ENCODE measurements at places on chromosomes 6 and 20.

- no peak for DNase-seq
Observed at GRCh38 chr20:11436113-11436905, 481.4 kb upstream of the BTBD3 start.

DNA sequence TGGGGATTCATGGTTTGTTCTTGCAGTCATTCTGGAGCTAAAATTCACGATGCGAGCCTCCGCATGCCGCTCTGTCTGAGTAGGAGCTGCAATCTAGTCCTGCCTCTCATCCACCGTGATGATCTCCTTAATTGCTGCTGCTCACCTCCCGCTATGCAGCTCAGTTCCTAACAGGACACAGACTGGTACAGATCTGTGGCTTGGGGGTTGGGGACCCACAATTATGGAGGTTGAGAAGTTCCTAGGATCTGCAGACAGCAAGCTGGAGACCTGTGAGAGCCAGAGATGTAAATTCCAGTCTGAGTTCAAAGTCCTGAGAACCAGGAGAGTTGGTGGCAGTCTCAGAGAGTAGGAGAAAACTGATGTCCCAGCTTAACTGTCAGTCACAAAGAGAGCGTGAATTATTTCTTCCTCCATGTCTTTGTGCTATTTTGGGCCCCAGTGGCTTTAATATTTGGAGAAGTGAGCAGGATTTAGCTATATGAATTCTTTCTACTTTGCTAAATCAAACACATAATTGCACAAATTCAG lies 378.7 kb upstream of the MAN1A1 start:
- no peak for DNase-seq

DNA sequence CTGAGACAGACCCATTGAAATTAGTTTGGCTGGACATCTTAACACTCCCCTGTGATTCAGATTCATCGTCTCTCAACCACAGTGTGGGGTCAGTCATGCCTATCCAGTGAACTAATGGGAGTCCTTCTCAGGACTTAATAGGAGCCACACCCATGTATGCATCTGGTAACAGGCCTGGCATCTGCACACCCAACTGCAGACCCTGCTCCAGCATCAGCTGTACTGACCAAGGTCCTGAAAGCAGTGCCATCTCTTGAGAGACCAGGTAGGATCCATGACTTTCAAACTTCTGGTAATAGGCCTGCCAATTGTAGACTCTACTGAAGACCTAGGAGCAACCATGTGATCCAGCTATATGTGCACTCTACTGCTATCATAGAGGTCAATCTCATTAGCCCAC lies 363.6 kb upstream of the POU3F2 start:
- no peak for DNase-seq

DNA sequence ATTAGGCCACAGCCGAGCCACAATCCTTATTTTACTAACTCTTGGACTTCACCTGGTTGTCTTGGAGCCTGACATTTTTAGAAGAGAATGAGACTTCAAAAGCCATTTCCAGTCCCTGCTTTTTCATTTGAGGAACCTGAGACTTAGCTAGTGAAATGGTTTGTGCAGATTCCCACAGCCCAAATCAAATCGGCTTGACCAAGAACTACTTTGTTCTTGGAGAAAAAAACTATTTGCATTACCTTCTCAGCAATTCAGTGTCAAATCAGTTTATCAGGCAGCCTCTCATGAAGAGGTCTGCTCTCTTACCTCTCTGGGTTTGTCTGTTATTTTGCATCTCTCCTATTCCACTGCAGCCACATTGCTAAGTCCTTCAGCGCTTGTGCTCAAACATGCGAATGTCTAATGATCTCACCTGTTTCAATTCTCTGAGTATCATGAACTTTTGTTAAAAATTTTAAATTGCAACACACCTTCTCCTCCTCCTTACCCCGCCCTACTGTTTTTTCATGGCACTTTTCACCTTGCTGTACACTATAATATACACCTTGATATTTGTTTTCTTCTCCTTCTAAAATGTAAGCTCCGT lies 573 bp upstream of the IFNGR1 start:
- no peak for DNase-seq

- no peak for DNase-seq
Observed at GRCh38 chr6:24064106-24064505, 61.9 kb upstream of the NRSN1 start.

GRCh38 chr6:111242452-111242851 lies 155.1 kb downstream of the SLC16A10 start:
- DNase-seq, result no peak
